ENCODE measurements at places on chromosomes 11 and 22.

DNA sequence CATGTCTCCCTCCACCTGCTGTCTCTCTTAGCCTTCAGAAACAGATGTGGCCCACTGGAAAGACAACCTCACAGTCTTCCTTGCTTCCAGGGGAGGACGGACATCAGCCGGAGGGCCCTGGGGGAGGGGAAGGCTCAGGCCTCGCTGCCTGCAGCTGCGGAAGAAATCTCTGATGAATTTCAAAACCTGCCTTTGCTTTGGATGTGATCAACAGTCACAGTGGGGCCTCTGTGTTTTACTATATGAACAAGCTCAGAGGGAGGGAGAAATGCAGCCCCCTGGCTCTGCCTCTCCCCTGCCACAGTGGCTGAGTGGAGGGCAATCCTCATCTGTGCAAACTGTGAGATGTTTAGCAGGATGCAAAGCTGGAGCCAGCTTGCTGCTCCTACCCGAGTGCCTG lies 282.8 kb downstream of the NTM start:
- DNase-seq: no peak

DNA sequence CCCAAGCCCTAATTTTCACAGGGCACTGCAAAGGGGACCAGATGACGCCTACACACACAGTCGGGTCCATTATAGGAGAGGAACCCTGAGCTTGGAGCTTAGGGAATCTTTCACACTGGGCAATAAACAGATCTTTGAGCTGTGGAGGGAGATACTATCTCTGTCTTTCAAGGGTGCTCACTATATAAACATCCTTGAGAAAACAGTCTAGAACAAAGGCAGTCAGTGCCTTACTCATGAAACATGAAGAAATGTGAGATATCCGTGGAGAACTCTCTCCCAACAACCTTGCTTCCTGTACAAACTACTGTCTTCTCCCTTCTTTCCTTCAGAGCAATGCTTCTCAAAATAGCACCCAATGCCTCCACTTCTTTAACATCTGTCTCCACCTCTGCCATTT lies 109.0 kb upstream of the APOA1 start:
- DNase-seq: no peak

DNA sequence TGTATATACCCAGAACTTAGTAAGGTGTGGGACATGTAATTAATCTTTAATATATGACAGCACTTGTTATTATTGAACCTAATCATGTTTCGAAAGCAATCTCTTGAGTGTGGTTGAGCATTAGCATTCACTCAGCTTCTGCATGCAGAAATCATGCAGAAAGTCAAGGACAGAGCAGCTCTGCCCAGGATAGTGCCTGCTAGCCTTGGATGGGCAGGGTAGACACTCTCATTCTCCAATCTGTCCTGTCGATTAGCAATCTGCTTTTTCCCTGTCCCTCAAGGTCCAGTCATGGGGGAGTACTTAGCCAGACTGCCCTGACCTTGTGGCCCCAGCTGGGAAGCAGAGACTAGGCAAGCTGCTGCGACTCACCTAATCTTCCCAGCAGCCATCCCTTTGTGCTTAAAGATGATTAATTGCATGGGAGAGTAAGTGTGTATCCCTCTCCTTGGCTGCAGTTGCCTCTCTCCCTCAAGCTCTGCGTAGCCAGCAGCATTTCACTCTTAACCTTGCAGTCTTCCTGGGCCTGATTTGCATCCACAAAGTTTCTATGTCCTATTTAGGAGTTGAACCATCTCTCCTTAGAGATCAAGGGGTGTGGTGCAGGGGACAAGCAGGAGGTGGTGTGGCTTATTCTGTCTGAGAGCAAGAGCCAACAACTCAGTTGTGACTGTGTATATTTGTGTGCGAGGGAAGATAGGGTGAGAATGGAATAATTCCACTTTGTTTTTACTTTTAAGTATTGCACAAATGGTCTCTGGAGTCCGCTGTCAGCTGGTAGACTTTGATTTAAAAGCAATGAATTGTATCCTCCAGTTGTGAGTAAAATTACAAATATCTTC lies 101.4 kb downstream of the FDX1 start:
- DNase-seq: no peak

- no peak for DNase-seq
Measured at GRCh38 chr11:12860827-12861226, 148.3 kb upstream of the RASSF10 start.

DNA sequence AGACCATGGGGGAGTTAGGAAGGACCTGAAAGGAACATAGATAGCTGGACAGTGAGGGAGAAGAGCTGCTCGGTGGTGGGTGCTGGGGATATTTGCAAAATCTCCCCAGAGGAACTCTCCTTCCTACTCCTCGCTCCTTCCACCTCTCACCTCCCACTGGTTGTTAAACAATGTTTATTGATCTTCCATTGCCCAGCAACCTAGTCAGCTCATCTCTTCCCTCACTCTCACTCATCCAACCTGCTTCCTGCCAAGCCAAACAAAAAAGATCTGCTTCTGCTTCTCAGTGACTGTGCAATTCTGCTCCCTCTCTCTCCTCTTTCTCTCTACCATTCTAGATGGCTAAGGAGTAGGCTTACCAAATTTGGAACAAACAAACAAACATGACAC lies 115.0 kb downstream of the SLC1A2 start:
- DNase-seq: no peak

- DNase-seq: no peak
Measured at GRCh38 chr11:30753994-30754393, 167.8 kb upstream of the MPPED2 start.

GRCh38 chr11:86637988-86638387 lies 34.4 kb downstream of the ME3 start:
- DNase-seq: no peak

DNA sequence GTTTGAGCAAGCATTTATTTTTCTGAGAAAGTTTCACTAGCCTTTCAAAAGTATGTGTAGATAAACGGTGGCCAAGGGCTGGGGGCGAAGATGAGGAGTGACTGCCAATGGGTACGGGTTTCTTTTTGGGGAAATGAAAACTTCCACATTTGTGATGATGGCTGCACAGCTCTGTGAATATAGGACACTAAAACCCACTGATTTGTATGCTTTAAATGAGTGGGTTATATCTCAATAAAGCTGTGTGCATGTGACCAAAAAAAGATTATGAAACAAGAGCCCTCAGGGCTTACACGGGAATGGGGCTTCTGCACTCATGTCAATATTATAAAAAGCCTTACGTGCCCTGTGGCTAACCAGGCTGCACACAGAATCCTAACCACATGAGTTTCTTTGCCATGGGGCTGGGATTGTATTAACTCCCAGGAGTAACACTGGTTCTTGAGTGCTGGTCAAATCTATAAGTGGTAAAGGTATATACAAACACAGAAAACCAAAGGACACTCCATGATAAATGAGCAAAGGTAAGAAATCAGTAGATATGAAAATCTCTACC lies 31.3 kb downstream of the ABCC8 start:
- DNase-seq: no peak

- no peak for DNase-seq
Measured at GRCh38 chr11:86812981-86813380, 12.6 kb downstream of the PRSS23 start.

DNA sequence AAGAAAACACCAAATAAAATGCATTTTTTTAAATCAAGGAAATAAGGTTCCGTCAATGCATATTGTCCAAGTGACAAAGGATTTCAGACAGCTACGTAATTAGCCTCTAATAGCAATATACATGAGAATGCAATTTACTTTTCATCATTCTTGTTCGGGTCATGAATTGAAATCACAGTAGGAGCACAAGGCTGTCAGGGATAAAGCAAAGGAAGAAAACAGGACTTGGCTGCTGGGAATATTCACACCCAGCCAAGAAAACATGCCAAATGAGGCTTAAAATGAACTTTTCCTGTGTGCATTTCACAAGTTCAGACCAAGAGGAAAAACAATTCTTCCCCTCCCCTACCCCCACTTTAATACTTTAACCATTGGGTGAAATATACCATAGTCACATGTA lies 188.6 kb downstream of the CWF19L2 start:
- no peak for DNase-seq

GRCh38 chr11:78334109-78334508 lies 83.5 kb downstream of the GAB2 start:
- DNase-seq: no peak

- DNase-seq: no peak
Measured at GRCh38 chr22:20095521-20095920, 15.5 kb downstream of the DGCR8 start.

- DNase-seq: no peak
Measured at GRCh38 chr11:57585301-57585700, 12.2 kb upstream of the SERPING1 start.

DNA sequence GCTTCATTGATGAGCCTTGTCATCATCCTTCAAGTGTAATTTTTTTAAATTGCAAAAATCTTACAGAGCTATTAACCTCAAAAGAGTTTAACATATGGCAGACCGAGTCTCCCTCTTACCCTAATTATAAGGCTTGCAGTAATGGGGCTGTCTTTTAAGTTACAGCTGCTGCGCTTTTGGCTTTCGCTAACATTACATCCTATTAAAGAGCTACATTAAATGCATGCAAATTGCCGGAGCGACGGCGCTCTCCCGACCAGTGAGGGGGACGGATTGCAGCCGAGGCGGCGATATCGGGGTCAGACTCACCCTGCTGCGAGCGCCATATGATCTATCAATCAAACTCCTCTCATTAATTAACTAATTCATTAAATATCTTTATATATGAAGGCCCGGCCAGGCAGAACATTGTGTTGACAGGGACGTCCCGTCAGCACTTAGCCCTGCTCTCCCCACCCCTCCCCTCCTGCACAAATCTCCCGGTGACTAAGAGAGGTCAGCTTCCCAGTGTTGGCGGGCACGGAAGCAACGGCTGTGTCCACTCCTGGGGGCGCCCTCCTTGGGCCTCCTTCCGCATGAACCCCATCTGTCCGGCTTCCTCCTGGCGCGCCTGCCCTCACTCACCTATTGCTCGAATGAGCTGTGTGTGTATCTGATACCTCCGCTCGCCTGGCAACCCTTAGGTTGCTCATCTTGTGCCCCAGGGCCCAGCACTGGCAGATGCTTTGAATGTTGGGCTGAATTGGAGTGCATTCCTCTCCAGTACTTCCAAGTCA lies 156.0 kb upstream of the CADM1 start:
- no peak for DNase-seq

DNA sequence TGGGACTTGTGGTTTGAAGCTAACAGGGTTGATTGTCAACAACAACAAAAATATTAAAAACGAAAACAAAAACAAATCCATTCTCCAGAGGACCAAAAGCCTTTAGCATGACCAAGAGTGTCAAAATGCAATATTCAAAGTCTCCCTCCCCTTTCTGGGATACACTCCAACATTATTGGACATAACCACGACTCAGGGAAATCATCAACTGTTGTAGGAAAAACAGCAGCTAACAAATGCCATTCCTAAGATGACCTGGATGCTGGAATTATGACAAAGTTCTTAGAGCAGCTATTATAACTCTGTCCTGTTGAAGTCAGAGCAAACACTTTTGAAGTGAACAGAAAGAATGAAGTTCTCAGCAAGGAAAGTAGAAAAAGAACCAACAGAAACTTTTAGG lies 143.0 kb downstream of the TMEM135 start:
- no peak for DNase-seq

DNA sequence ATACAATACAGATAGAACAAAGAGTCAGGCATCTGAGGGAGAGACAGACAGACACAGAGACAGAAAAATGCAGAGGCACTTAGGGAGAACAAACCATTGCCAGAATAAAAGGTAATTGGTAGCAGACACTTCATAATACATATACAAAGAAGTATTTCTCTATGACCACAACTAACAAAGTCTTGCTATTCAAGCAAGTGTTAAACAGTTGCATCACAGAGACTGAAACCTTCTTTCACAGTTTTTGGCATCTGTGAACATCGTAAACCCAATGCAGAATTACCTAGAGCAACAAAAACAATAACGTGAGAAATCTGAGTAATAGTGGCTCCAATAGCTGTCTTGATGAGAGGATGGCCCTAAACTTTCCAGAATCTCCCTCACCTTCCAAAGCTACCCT lies 116.4 kb downstream of the BLID start:
- DNase-seq: no peak

GRCh38 chr11:126978165-126978564 lies 22.4 kb downstream of the KIRREL3 start:
- no peak for DNase-seq

- no peak for DNase-seq
Measured at GRCh38 chr11:13902523-13902922, 60.0 kb upstream of the SPON1 start.

- DNase-seq: no peak
Measured at GRCh38 chr11:24653901-24654300, 157.0 kb downstream of the LUZP2 start.

DNA sequence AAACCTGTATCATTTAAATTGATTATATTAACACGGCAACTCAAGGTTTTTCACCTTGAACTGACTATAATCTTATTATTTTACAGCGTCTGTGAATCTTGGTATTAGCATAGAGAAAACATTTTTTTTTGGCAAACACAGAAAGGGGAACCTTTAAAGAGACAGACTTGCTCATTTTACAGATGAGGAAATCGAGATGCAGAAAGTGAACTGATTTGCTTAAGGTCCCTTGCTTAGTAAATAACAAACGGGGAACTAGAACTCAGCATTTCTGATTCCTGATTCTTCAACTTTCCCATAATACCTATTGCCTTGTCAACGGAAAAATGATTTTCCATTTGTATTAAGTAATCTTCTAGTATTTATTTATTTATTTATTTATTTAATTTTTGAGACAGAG lies 33.2 kb upstream of the CECR2 start:
- no peak for DNase-seq

GRCh38 chr11:59560702-59561473 lies 49.5 kb downstream of the OR4D9 start:
- peak; percentile 80 for DNase-seq

GRCh38 chr11:12458042-12458441 lies 80.7 kb downstream of the PARVA start:
- no peak for DNase-seq

DNA sequence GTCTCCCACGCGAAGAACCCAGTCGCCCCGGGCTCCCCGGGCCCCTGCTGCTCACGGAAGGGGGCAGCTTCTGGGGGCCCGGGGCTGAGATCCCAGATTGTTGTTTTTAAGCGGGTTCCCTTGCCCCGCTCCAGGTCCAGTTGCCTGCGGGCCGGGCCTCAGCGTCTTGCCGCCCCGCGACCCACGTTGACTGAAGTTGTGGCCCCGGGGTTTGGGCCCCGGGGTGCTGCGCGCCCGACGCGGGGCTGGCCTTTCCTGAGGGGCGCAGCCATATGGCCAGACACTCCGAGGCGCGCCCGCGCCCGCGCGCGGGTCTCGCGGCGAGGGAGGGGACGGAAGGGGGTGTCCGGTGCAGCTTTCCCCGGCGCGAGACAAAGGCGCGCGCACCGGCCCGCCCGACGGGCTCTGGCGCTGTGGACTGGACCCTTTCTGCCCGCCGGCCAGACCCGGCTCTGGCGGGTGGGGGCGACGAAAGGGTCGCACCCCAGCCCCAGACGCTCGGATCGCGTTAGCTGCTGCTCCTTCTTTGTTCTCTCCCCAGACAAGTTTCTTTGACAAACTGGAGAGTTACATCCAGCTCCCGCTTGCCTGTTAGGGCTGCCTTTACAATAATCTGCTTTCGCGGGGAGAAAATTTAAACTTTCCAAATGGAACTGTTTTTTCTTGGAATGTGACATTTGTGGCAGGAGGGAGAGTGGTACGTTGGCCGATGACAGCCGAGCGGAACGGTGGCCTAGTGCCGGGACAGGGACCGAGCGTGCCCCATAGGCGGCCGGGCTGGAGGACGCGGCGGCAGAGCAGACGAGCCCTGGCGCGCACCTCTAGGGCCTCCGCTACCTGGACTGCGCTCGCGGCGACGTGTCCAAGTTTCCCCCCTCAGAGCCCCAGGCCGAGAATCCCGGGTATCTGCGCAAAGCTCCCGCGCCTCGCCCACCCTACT lies 716 bp downstream of the AMOTL1 start:
- peak; percentile 54 for DNase-seq

All from BE2C (cell line).